ENCODE measurements at places on chromosomes 3 and 15.

DNA sequence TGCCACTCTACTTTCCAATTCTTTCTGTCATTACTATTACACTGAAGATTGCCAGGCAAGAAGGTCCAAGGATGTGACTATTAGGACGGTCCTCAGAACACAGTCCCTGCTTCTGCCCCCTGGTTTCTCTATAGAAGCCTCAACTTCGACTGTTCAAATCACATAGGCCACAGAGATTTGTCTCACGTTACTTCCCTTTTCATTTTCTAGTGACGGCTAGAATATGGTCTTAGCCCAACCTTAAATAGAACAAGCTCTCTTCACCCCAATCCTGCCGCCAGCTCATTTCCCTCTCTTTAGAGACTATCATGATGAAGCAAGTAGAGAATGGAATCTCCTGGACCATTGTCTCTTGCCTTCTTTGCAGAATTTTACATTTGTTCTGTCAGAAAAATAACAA is 84.9 kb downstream of the TIGIT start:
- no peak for DNase-seq

DNA sequence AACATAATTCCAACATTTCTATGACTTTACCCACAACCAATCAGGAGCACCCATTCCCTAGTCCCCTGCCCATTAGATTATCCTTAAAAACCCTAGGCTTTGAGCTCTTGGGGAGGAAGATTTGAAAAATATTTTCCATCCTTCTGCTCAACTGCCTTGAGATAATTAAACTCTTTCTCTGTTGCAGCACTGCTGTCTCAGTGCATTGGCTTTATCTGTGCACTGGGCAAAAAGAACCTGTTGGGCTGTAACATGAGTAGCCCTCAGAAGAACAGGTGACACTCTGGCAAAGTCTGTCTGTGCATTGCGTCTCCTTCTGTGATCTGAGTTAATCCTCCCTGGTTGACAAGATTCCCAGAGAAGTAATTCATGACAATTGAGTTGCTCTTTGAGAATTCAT is 83.9 kb downstream of the ZMAT3 start:
- no peak for DNase-seq

DNA sequence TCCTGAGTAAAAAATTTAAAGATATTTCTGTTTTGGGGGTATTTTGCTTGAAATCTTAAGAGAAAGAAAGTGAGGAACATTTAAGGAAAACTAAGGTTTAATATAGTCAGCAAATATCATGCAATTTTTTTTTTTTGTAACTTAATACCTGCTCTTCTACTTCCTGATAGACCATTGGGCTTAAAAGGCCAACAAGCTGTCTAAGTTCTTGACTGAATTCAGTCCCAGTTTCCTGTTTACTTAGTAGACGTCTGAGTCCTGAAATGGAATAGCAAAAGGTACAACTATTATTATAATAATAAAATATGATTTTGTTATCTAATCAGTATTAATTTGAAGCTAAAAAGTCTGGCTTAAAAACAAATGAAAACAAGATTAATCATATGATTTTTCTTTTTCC is 37.9 kb downstream of the IQCB1 start:
- DNase-seq: no peak

DNA sequence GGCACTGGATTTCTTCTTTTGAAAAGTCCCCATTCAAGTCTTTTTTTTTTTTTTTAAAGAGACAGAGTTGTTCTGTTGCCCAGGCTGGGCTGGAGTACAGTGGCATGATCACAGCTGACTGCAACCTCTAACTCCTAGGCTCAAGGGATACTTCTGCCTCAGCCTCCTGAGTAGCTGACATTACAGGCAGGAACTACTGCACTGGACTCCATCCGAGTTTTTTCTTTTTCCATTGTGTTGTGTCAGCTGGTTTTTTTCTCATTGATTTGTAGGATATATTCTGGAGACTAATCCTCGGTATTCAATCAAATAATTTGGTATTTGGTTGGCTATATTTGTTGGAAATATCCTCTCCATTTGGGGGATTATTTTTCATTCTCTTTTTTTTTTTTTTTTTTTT is 11.8 kb downstream of the POLR2M start:
- no peak for DNase-seq

Measured in activated CD8-positive, alpha-beta memory T cell treated with anti-CD3 and anti-CD28 coated beads for 24 hours (primary cell).